Hepatocyte (in vitro differentiated cells): ENCODE measurements at places on chromosomes 13 and 19. TPM values are rescaled to one million over a fixed set of nuclear protein-coding genes. Genes with fewer than 3 reads are reported as not detected.

DNA sequence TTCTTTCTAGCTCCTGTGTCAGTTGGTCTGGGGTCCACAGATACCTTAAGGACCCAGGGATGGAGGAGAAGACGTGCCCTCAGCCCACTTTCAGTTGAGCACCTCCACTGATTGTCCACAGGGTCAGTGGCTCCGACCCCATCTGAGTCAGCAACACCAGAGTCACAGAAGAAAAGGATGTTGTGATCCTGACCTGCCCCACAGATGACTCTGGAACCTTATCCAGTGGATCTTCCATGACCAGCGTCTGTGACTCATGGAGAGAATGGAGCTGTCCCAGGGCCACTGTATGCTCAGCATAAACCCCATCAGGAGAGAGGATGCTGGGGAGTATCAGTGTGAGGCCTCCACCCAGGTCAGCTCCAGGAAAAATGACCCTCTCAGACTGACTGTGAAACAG is 22.0 kb downstream of the CEACAM4 start:
- no peak overlapping the region for H3K27ac ChIP-seq
- H3K4me1 ChIP-seq = no peaks in the 10 kb centered on the region
- no peak overlapping the region for H3K4me3 ChIP-seq
- DNase-seq = no peak
- H3K27me3 ChIP-seq = no peaks in the 10 kb centered on the region

The CCDC97 gene
- 24.4 and 32.7 TPM in 2 replicates for polyA plus RNA-seq

The SERTM1 gene
- 0.57 and 0.70 TPM in 2 replicates for polyA plus RNA-seq

DNA sequence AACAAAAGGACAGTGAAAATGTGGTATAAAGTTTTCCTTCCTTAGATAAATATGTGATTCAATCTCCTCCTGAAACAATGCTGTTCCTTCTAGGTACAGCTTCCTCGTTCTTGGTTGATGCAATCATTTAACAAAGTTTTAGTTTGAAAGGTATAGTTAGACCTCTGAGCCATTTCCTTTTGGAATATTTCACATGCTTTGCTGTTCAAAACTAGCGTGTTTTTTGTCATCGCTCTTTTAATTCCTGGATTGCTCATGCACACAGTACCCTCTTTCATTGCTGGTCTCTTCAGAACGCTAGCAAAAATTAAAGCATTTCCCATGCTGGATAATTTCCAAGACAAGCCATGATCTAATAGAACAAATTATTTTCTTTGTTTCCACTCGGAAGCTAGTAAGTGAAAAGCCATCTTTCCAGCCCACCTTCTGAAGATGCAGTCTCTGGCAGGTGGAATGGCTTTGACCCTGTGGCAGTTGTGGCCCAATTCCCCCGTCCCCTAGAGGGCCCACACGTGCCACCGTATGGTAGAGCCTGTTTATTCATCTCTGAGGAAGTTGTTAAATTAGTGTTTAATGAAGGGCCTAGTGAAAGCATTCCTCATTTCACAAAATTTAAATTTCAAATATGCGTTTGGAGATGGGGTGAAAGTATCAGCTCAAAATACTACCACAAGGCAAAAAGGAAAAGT is 1040.6 kb upstream of the SLC10A2 start:
- no peak overlapping the region for H3K27ac ChIP-seq
- no peaks in the 10 kb centered on the region for H3K27me3 ChIP-seq
- no peaks in the 10 kb centered on the region for H3K36me3 ChIP-seq
- no peaks in the 10 kb centered on the region for H3K4me1 ChIP-seq

GRCh38 chr19:18130523-18131242 is 22.3 kb upstream of the PIK3R2 start:
- H3K27me3 ChIP-seq = no peaks in the 10 kb centered on the region
- H3K36me3 ChIP-seq = no peaks in the 10 kb centered on the region
- H3K4me3 ChIP-seq = no peak overlapping the region
- DNase-seq = no peak

DNA sequence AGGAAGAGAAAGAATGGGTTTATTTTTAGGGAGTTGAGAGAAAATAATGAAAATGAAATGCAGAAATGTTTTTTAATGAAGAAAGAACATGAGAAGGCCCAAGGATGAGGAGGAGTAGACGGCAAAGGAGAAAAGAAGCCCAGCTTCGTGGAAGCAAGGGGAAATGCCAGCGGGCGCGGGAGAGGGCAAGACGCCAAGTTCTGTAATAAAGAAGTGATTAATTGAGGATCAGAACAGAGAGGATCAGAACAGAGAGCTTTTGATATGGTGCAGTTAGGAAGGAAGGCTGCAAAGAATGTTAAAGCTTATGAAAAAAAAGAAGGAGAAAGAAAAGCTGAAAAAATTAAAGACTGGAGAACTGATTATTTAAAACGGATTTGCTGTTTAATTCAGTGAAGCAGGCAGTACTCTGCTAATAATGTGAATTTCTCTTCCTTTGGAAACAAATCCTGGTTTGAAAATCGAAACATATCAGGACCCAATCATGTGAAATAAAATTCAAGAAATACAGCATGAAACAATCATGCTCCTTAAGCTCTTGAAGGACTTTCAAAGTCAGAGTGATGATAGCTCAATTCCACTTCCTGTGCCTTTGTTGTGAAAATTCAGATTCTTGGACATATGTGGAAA is 99.3 kb upstream of the SOX1 start:
- H3K4me3 ChIP-seq = no peak overlapping the region
- no peaks in the 10 kb centered on the region for H3K4me1 ChIP-seq
- H3K27me3 ChIP-seq = peaks cover 13% of the 10 kb centered on the region
- no peak for DNase-seq
- no peak overlapping the region for H3K27ac ChIP-seq

GRCh38 chr19:55175117-55175867 is 4.8 kb downstream of the SYT5 start:
- no peak for DNase-seq
- no peak overlapping the region for H3K4me3 ChIP-seq
- H3K27me3 ChIP-seq = peaks cover 73% of the 10 kb centered on the region
- no peaks in the 10 kb centered on the region for H3K36me3 ChIP-seq

GRCh38 chr13:113528813-113529180 is 38.3 kb upstream of the DCUN1D2 start:
- no peaks in the 10 kb centered on the region for H3K27me3 ChIP-seq
- H3K4me1 ChIP-seq = peaks cover 10% of the 10 kb centered on the region
- no peak overlapping the region for H3K4me3 ChIP-seq
- H3K36me3 ChIP-seq = no peaks in the 10 kb centered on the region

DNA sequence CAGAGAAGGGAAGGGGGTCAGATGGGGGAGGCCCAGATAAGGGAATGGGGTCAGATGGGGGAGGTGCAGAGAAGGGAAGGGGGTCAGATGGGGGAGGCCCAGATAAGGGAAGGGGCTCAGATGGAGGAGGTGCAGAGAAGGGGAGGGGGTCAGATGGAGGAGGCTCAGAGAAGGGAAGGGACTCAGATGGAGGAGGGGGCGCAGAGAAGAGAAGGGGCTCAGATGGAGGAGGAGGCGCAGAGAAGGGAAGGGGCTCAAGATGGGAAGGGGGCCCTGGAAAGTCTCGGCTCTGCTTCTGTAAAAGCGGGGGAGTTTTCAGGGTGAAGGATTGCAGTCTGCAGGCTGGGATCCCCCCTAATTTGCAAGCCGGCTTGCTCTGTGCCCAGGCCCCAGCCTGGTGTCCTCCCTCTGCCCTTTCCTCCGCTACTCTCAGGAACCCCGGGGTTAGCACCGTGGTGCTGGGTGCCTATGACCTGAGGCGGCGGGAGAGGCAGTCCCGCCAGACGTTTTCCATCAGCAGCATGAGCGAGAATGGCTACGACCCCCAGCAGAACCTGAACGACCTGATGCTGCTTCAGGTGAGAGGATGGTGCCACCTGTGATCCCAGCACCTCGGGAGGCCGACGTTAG is 1.6 kb downstream of the AZU1 start:
- no peaks in the 10 kb centered on the region for H3K4me1 ChIP-seq
- H3K27me3 ChIP-seq = no peaks in the 10 kb centered on the region
- H3K4me3 ChIP-seq = no peak overlapping the region
- H3K27ac ChIP-seq = no peak overlapping the region

The C19orf73 gene
- 2.6 and 2.7 TPM in 2 replicates for polyA plus RNA-seq

- no peaks in the 10 kb centered on the region for H3K36me3 ChIP-seq
- no peak overlapping the region for H3K4me3 ChIP-seq
- peaks cover 5% of the 10 kb centered on the region for H3K4me1 ChIP-seq
- H3K27me3 ChIP-seq = no peaks in the 10 kb centered on the region
- no peak for DNase-seq
- peak overlapping the region; percentile 31 for H3K27ac ChIP-seq
Observed at GRCh38 chr19:44685877-44686276, 13.1 kb upstream of the CEACAM16 start.

DNA sequence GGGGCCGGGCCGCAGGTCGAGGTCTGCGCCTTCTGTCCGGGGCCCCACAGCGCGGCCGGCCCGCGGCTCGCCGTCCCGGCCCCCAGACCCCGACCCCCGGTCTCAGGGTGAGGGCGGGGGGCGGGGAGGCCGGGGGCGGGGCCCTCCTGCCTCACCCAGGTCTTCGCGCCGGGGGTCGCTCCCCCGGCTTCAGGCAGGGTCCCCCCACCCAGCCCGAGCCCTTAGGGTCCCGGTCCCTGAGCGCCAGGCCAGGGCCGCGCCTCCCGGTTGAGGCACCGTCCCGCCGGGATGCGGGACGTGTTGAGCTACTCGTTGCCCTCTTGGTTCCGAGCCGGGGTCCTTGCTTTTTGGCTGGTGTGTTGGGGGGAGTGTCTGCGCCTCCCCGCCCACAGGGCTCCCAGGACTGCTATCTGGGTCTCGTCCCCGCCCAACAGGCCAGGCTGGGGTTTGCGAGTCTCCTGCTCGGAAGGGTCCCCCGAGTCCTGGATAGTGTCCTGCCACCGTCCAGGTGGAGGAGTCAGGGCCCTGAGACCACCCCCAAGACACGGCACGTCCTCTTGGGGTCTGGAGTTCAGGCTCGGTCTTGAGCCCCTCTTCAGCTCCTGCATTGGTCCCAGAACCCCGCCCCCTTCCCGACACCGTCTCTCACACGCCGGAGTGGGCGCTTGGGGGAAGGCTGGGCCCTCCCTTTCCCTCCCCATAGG is 452 bp downstream of the PIAS4 start:
- peak overlapping the region; percentile 68 for H3K27ac ChIP-seq
- H3K36me3 ChIP-seq = no peaks in the 10 kb centered on the region
- H3K4me1 ChIP-seq = peaks cover 33% of the 10 kb centered on the region
- no peaks in the 10 kb centered on the region for H3K27me3 ChIP-seq

DNA sequence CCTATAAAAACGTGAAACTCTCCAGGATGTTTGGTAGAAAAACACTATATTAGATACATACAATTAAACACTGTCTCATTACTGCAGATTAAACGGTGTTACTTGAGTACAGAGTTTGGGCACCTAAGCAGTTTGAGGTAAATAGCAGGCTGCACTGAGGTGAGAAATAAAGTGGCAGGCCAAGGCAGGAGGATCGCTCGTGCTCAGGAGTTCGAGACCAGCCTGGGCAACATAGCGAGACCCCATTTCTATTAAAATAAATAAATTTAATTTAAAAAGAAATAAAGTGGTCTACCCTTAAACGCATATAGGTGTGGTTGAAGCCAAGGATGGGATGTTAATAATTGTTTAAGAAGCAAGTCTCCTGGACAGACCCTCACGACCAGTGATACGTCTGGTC is 1.2 kb downstream of the PSPC1 start:
- H3K27me3 ChIP-seq = no peaks in the 10 kb centered on the region
- H3K4me3 ChIP-seq = peak overlapping the region; percentile 54
- no peak for DNase-seq
- no peaks in the 10 kb centered on the region for H3K36me3 ChIP-seq
- peak overlapping the region; percentile 94 for H3K27ac ChIP-seq

DNA sequence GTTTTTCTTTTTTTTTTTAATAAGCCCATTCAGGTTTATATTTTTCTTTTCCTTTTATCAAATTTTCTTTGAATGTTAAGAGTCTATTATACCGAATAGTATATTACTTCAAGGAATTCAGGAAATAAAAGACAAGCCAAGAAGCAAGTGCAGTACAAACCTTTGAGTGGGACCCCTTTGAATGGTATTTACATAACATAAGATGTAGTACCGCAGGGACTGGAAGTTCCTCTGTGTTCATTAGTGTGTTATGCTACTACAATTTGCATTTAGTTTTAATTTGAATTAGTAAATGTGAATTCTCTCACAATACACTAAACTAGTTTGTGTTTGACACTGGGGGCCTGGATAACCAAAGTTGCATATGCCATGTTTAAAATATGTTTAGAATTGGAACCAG is 339.5 kb downstream of the DCT start:
- H3K4me1 ChIP-seq = peaks cover 14% of the 10 kb centered on the region
- no peaks in the 10 kb centered on the region for H3K27me3 ChIP-seq
- no peak overlapping the region for H3K4me3 ChIP-seq

DNA sequence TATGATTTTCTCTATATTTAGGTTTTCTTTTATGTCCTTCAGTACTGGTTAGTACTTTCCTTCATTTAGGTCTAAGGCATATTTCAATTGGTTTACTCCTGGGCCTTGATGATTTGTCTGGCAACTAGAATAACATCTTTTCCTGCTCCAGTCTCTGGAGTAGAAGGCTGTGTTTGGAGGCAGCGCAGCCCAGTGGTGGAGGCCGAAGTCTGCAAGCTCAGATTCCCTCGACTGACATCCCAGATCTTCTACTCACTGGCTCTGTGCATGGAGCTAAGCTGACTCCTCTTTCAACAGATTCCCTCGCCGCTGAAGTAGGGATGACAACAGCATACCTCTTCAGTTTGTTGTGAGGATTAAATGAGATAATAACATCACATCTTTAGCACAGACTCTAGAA is 141.0 kb downstream of the RAP2A start:
- no peak overlapping the region for H3K27ac ChIP-seq
- peaks cover 8% of the 10 kb centered on the region for H3K4me1 ChIP-seq
- H3K36me3 ChIP-seq = no peaks in the 10 kb centered on the region
- no peak overlapping the region for H3K4me3 ChIP-seq
- DNase-seq = peak; percentile 33
- H3K27me3 ChIP-seq = no peaks in the 10 kb centered on the region

The CEACAM8 gene
- not detected in 2 replicates for polyA plus RNA-seq

- H3K4me3 ChIP-seq = no peak overlapping the region
- DNase-seq = no peak
- no peaks in the 10 kb centered on the region for H3K27me3 ChIP-seq
- H3K36me3 ChIP-seq = no peaks in the 10 kb centered on the region
Observed at GRCh38 chr13:75860935-75861334, 224.8 kb downstream of the LMO7 start.

GRCh38 chr13:97385146-97385545 is 48.8 kb upstream of the RAP2A start:
- no peak overlapping the region for H3K27ac ChIP-seq
- H3K36me3 ChIP-seq = no peaks in the 10 kb centered on the region
- H3K27me3 ChIP-seq = no peaks in the 10 kb centered on the region
- H3K4me1 ChIP-seq = no peaks in the 10 kb centered on the region
- H3K4me3 ChIP-seq = no peak overlapping the region

GRCh38 chr13:70893832-70894231 is 785.6 kb upstream of the KLHL1 start:
- no peaks in the 10 kb centered on the region for H3K4me1 ChIP-seq
- H3K27ac ChIP-seq = no peak overlapping the region
- no peaks in the 10 kb centered on the region for H3K27me3 ChIP-seq
- no peak for DNase-seq
- no peaks in the 10 kb centered on the region for H3K36me3 ChIP-seq
- no peak overlapping the region for H3K4me3 ChIP-seq

- H3K36me3 ChIP-seq = no peaks in the 10 kb centered on the region
- peaks cover 14% of the 10 kb centered on the region for H3K4me1 ChIP-seq
- no peaks in the 10 kb centered on the region for H3K27me3 ChIP-seq
- H3K4me3 ChIP-seq = no peak overlapping the region
- H3K27ac ChIP-seq = no peak overlapping the region
- DNase-seq = no peak
Observed at GRCh38 chr13:102913914-102914313, 68.1 kb downstream of the ERCC5 start.

GRCh38 chr19:38735257-38735686 is 9.0 kb downstream of the CAPN12 start:
- peaks cover 5% of the 10 kb centered on the region for H3K4me1 ChIP-seq
- DNase-seq = peak; percentile 64
- no peak overlapping the region for H3K4me3 ChIP-seq
- H3K36me3 ChIP-seq = no peaks in the 10 kb centered on the region
- H3K27me3 ChIP-seq = no peaks in the 10 kb centered on the region

The FCER2 gene
- not detected in 2 replicates for polyA plus RNA-seq

The OR7A5 gene
- 0.12 TPM in 1 of 2 replicates, not detected in the other for polyA plus RNA-seq
